Activated CD4-positive, alpha-beta T cell treated with anti-CD3 and anti-CD28 coated beads, Interleukin-2, Interleukin-4, amounts not matched to agents 100 ng/mL and 50 ng/mL, durations not matched to agents 16 hours and 8 hours (primary cell): ENCODE measurements at places on chromosomes 2 and 18.

- DNase-seq, result peak; percentile 16
Observed at GRCh38 chr18:21444465-21445212, 155.9 kb downstream of the ESCO1 start.

- no peak for DNase-seq
Observed at GRCh38 chr18:34957864-34958259, 83.4 kb upstream of the MAPRE2 start.

- no peak for DNase-seq
Observed at GRCh38 chr2:241224018-241224850, 35.8 kb downstream of the ANO7 start.

DNA sequence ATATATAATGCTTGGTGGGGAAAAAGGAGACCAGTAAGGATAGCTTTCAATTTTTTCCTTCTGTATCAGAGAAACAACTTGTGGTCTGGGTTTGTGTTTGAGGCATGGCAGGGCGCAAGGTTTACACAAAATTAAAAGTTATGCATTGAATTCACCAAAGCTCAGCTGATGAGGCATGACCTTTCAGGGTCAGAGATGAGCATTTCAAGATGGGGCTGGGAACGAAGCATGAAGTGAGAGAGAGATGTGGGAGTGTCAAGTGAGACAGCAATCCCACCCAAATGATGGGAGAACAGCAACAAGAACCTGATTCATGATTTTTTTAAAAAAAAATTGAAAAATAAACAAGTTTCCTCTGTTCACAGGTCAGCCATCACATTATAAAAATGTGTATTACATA, 4.9 kb downstream of the GPR55 start:
- peak; percentile 44 for DNase-seq

DNA sequence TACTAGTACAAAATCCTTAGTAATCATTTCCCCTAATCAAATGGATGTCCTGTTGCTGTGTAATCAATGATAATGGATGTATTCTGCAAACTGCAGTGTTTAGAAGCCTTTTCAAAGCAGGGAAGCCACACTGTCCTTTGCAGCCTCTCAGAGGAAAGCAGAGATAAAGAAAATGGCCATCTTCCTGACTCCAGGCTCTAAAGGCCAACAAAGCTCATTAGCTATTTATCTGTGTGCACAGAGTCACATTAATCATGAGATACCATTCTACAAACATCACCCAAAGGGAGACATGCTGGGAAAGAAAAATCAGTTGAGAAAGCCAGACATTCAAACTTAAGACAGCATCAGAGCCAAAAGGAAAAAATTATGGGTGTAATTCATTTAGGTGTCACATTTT, 165.0 kb downstream of the RAD51AP2 start:
- DNase-seq, result no peak

DNA sequence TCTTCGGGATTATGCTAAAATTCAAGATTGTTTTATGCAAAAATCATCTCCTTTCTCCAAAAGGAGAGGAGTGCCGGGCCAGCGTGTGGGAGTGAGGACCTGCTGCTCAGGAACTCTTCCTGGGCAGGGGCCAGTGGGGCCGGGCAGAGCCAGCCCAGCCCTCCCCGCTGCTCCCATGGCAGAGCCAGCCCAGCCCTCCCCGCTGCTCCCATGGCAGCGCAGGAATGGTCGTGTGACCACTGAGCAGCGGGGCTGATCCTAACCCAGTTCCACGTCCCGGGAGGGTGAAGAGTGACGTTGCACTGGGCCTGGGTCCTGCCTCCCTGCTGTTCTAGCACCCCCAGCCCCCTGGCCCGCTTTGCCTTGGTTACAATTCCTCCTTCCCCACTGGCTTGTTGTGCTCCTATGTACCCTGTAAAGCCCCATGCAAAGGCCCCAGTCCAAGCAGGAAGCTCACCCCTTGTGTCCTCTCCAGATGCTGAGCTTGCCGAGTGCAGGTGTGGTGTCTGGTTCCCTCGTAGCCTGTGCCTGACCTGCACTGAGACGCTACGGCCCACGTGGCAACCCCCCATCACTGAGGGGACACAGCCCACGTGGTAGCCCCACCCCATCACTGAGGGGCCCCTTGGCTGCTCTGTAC, 11.4 kb upstream of the NEU4 start:
- no peak for DNase-seq

DNA sequence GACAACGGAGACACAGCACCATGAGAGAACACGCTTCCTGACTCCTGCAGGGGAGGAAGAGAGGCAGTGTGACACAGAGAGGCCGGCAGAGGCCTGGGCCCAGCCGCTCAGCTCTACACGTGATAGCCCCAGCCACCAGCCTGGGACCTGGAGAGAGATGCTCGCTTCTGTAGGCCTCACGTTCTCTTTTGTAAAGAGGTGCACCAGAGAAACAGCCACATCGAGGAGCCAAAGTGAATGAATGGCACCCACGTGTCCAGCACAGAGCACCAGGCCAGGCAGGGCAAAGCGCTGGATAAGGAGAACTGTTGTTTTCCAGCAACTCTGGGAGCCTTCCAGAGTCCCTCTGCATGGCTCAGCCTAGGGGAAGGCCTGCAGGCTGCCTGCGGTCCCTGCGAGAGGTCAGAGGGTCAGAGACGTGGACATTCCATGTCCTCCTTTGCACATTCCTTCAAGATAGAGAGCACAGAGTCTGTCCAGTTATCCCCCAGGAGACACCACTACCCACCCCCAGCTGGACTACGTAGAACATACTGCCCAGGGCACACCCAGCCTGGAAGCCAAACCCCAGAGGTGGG, 14.2 kb downstream of the LIMS2 start:
- DNase-seq, result no peak

GRCh38 chr18:7735196-7735595, 168.1 kb downstream of the PTPRM start:
- no peak for DNase-seq

- DNase-seq, result no peak
Observed at GRCh38 chr2:20146401-20146800, 78.5 kb downstream of the SDC1 start.

DNA sequence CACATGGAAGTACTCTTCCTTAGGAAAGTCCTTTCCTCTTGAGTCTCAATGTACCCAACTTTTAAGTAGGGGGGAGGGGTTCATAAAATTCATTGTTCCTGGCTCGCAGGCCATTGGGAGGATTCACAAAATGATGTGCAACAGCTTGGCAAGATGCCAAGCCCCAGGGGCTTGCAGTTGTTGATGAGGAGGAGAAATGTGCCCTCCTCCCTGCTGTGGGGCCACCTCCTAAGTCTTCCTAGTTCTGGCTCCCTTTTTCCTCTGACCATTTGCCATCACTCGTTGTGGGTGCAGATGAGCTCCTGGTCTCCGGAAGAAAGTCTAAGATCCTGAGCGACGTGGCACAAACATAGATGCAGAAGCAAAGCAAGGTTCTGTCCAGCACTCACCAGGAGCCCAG, 435.4 kb downstream of the EIPR1 start:
- no peak for DNase-seq

DNA sequence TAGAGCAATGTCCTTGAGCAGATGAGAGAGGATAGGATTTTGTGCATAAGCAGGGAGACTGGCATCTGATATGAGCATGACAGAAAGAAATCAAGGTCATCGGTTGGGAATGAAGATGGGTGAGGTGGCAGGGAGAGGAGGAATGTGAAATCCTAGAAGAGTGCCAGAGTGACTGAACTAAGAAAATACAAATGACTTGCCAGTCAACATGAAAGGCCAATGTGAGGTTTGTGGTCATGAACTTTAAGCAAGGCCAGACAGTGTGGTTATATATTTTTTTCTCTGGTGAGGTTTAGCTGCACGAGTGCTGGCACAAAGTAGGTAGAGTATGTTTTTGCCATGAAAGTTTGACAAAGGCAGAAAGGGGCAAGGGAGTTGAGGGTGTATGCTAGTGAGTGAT, 21.2 kb downstream of the QPCT start:
- DNase-seq, result peak; percentile 45

- no peak for DNase-seq
Observed at GRCh38 chr2:199895406-199895805, 15.7 kb upstream of the C2orf69 start.

DNA sequence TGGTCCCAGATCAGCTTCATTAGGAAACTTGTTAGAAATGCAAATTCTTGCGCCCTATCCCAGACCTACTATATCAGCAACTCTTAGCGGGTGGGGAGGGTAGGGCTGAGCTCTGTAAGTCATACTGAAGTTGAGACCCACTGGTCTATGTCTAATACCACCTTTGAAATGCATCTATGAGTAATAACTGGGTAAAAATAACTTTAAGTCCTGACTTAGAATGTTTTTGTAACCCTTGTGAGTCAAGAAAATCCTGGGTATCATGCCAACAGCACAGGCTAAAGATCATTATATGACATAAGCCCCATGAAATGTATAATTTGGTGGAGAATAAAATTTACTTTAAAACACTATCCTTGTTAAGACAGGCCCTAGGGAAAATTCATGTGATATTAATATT, 41.4 kb downstream of the PRKD3 start:
- DNase-seq, result no peak

- DNase-seq, result no peak
Observed at GRCh38 chr2:26537826-26538475, 60.0 kb upstream of the OTOF start.

DNA sequence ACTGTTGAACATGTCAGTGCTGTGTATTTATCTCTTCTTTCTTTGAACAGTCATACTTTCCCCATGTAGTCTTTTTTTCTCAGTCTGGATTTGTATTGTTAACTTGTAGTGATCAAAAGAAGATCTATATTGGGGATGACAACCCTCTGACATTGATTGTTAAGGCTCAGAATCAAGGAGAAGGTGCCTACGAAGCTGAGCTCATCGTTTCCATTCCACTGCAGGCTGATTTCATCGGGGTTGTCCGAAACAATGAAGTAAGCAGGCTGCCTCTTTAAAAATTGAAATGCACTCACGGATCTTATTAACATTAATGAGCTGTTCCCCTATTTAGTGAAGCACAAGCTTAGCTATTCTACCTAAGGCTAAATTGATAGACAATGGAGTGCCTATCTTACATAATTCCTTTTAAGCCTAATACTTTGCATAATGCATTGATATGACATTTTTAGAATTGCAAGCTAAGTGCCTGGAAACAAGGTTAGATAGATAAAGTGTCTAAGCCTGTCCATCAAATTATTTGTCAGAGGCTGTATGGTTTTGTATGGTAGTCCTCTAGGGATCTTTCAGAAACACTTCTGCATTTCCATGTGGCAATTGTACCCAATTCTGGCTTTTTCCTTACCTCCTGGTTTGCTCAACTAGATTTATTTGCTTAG, 29.3 kb upstream of the FAM171B start:
- DNase-seq, result no peak

GRCh38 chr2:100008956-100009355, 133.4 kb downstream of the AFF3 start:
- no peak for DNase-seq

DNA sequence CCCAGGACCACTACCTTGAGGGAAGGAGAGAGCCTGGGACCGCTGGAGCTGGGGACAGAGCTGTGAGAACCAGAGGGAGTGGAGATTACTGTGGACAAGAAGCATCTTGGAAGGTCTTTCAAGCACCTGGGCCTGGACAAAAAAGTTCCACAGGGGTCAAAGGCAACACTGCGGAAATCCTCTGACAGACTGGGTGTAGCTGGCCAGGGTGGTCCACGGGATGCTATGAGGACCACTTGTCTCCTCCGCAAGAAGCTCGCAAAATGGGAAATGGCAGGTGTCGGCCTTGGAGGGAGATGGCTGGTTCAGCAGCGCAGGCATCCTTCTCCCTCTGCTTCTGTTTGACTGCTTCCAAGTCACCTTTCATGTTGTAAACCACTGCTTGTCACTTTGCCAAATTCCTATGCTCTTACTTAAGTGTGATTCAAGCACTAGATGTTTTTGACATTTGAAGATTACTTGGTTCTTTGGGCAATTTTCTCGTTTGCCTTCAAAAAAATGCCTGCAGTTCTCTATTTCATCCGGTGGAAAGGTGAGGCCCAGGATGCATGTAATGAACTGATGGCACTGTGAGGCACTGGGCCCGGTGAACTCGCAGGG, 27.7 kb downstream of the KLHL29 start:
- DNase-seq, result no peak

- DNase-seq, result peak; percentile 46
Observed at GRCh38 chr2:168920504-168921157, 19.5 kb downstream of the G6PC2 start.

GRCh38 chr2:162241571-162241970, 1.7 kb downstream of the FAP start:
- DNase-seq, result no peak

DNA sequence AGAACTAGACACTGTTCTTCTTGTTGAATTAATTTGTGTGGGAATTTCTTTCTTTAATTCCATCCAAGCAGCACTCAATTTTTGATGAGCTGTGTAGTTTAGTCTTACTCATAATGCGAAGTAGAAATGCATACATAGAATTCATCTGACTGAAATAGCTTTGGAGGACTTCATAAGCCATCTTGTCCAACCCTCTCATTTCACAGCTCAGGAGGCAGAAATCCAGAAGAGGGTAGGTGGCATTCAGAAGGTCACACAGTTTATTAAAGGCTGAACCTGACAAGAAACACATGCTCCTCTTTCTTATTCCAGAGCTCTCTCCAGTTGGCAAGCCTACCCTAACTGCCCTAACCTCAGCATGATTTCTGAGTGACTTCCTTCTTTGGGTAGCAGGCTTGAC, 169.2 kb upstream of the NOSTRIN start:
- DNase-seq, result peak; percentile 2

GRCh38 chr18:54263904-54264336, 5.4 kb upstream of the POLI start:
- peak; percentile 92 for DNase-seq

GRCh38 chr2:226211439-226211838, 588.2 kb downstream of the IRS1 start:
- DNase-seq, result no peak

GRCh38 chr2:127348426-127349000, 39.3 kb downstream of the MAP3K2 start:
- DNase-seq, result no peak

- no peak for DNase-seq
Observed at GRCh38 chr2:144467502-144468137, 52.3 kb downstream of the ZEB2 start.

DNA sequence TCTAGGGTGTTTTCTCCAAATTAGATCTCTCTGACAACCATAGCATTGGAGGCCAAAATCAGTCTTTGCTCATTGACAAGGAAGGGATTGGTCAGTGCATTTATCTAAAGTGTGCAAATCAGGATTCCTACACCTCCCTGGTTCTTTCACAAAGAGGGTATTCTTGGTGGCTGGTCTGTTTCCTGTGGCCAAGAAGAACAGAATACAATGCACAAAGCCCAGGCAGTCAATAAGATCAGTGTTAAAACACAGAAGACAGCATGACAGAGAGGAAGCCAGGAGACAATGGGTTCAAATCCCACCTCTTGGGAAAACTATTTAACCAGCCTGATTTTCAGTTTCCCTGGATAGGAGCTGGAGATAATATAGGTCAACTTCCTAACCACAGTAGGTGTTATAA, 46.1 kb upstream of the THOC1 start:
- no peak for DNase-seq

GRCh38 chr18:79741362-79741700, 56.4 kb upstream of the KCNG2 start:
- no peak for DNase-seq

DNA sequence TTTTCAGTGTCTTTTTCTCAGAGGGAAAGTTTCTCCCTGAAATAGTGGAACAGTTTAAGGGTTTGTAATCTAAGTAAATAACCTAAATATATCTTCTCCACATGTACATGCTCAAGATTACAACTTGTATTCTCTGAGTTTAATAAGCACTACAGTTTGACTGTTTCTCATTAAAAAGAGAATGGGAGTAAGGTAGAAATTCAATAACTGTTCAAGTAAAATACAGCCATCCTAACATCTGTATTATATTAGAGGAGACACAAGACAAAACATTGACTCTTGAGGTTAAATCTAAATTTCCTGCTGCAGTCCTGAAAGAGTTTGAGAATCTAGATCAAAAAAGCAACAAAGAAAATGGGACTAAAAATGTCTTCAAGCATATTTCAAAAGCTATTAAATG, 73.0 kb upstream of the ZNF397 start:
- DNase-seq, result no peak
